Spleen (tissue), 13 donors: ENCODE measurements at places on chromosomes 13 and 19. TPM values are rescaled to one million over a fixed set of nuclear protein-coding genes. Genes with fewer than 3 reads are reported as not detected.

- DNase-seq: peak; percentile 94
Measured at GRCh38 chr19:10836479-10837330, 693 bp upstream of the TMED1 start.

GRCh38 chr13:45167611-45168554, 33.0 kb downstream of the KCTD4 start:
- DNase-seq: no peak

DNA sequence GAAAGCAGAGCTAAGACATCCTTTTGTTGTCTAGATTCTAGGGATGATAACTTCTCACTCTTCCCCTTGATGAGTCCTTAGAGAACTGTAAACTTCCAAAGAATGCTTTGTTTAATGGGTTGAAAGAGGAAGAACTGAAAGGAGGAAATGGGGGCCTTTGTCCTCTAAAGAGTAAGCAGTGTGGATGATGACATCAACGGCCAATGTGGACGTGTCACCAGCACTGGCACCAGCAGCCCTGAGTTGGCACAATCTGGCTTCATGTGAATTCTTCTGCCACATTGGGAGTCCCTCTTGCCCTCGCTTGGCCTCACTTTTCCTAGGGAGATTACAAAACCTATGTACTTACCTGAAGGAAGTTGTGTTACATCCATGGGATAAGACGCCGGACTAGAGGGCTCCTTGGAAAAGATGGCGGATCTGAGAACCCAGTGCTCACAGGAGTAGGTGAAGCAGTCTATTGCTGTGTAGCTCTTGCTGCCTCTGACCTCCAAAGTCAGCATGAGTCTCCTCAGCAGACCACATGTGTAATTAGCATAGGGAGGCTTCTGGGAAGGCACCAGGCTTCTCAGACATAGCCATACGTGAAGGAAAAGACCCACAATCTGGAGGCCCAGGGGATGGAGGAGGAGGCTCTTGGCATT, 62.8 kb downstream of the RGCC start:
- DNase-seq: no peak

GRCh38 chr19:46206176-46206575, 23.4 kb upstream of the IGFL1 start:
- DNase-seq: no peak

DNA sequence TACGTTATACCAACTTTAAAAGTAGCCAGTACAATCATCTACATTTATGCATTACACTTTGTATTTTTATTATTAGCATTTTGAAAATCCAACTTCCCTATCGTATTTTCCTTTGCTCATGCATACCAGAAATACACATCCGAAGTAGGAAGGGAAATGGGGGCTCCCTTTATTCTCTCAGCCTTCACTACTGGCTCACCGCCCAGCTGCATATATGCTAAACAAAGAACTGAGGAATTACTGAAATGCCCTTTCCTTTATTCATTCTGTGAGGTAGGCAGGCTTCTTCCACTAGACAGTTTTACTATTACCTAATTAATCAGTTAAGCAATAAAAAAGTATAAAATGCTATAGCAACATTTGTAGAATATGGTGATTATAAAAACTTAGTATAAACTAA, 291.6 kb downstream of the KLF12 start:
- no peak for DNase-seq

GRCh38 chr19:17370026-17370587, 7.0 kb downstream of the PLVAP start:
- no peak for DNase-seq

- no peak for DNase-seq
Measured at GRCh38 chr19:49931293-49932040, 2.2 kb upstream of the NUP62 start.

- DNase-seq: no peak
Measured at GRCh38 chr19:3462991-3463713, 17.2 kb downstream of the SMIM24 start.

GRCh38 chr19:52554216-52554971, 15.7 kb upstream of the ZNF701 start:
- no peak for DNase-seq

GRCh38 chr13:28953714-28954418, 133.7 kb downstream of the MTUS2 start:
- DNase-seq: no peak

GRCh38 chr19:55075371-55075998, at the start of gene EPS8L1:
EPS8L1 (plus strand) TSS chr19:55075869; CDS start chr19:55076445, 576 bp downstream.
- no peak for DNase-seq

DNA sequence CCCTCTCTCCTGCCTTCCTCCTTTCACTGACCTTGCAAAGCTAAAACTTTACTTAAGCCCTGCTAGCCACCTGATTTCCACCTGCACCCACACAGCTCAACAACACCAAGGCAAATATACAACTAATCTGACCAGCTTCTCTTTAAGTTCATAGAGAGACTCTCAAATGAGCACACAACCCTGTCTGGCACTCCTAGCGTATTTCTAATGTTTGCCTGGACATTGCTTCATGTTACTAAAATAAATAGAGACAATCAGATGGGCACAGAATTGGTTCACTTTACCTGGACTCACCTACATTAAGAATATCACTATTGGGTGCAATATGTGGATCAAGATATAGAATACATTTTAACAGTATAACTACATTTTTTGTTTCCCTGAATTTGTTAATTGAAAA, 33.2 kb upstream of the RXFP2 start:
- no peak for DNase-seq

DNA sequence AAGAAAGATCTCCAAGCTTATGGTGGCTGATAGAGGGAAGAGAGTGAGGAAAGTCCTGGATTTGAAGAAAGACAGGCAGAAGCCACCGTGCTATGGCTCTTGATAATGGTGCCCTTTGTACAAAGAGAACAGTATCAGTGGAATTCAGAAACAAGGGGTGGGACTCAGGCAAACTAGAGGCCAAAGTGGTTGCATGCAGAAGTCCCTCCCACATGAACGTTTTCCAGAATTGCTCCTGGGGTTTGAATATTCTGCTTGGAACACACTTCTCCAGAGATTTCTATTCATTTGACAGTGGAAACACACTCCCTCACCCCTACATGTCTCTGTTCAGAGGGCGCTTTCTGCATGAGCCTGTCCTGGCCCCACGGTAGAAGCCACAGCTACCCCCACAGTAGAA, 10.1 kb upstream of the MBNL2 start:
- no peak for DNase-seq

GRCh38 chr19:29724102-29724641, 9.1 kb upstream of the C19orf12 start:
- no peak for DNase-seq

- no peak for DNase-seq
Measured at GRCh38 chr13:67087527-67087926, 142.6 kb downstream of the PCDH9 start.

DNA sequence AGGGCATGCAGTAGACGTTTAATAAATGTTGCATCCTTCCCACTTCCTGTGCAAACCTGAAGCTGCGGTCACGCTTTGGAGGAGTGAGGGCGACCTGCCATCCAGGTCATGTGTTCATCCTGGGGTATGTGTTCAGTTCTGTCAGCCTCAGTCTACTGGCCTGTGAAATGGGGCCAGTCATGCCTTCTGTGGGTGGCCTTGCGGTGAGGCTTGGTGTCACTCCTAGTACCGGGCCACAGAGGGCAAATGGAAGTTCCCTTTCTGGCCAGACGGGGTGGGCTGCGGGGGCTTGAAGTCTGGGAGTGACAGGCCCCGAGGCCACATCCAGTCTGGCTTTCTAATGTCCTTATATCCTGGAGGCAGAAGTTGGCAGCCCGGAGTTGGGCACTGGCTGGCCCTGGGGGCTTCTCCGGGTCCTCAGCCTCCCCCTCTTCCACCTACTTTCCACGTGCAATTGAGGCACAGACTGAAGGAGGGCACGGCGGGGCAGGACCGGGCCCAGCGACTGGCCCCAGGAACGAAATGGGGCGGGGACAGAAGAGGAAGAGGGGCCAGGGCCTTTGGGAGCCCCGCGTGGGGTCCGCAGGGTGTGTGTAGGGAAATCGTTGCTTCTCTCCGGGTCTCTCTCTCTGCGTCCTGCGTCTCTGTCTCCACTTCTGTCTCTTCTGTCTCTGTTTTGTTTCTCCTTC, 11.1 kb downstream of the PDE4A start:
- no peak for DNase-seq

DNA sequence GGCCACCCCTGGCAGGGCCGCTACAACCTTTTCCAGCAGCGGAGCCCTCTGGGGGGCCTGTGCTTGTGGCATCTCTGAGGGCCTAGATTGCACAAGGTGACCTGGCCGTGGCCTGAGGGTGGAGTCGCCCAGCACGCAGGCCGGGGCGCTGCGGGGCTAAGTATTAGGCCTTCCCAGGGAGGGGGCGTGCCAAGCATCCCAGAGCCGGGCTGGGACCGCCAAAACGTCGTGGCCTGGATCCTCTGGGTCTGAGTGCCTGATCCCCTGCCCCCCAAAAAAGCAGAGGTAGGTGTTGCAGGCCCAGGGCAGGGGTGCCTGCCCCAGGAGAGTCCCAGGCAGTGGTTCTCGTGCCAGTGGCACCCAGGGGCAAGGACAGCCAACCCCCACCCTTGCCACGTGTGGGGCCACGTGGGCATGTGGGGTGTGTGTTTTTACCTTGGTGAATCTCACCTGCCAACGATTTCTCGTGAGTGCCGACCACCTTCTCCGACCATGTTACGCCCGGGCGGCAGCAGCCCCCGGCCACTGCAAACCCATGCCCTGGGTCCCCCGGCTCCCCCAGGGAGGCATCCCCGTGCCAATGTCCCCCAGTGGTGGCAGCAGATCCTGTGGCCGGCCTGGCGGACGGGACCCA, 12.6 kb upstream of the GNA15 start:
- no peak for DNase-seq

DNA sequence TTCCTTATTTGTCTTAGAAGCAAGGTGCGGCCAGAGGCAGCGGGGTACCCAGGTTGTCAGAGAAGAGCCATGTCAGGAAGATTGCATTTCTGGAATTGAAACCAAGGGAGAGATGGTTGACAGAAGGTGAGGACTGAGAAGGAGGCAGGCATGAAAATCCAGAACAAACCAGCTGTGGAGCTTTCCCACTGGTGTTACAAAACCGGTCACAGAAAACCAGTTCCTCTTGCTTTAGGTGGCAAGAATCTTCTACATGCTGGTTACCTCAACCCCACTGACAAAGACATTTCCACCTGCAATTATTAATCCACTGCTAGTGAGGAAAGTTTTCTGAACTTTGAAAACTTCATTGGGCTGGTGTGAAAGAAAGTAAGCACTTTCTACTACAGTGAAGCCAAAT, 64.0 kb upstream of the MED4 start:
- DNase-seq: no peak

- no peak for DNase-seq
Measured at GRCh38 chr13:99320693-99321481, 13.7 kb upstream of the GPR183 start.

- no peak for DNase-seq
Measured at GRCh38 chr19:38710928-38711725, 33.1 kb downstream of the CAPN12 start.

DNA sequence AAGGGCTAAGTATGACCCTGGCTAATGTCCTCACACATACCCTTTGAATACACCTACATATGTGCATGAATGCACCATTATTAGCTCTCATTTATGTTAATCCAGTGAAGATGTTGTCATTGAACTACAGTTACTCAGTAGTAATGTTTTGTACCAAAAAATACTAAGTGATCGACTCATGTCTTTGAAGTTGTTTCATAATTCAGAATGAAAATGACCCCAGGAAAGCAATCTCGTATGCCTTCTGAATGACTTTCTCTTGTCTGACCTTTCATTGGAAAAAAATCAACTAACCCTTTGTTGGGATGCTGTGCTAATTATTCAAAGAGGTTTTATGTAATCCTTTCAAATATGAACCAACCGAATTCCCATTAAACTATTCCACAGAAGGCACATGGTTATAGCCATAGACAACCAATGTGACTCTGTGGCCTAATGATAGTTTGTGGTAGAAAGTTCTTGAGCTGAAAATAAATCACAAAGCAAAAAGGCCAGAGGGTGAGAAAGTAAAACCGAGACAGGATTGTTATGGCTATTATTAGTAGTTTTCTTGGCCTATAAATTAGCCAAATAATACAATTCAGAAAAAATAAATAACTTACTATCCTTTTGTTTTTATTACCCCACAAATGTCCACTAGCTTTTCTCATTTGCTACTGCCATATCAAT, 86.8 kb upstream of the STARD13 start:
- DNase-seq: no peak

DNA sequence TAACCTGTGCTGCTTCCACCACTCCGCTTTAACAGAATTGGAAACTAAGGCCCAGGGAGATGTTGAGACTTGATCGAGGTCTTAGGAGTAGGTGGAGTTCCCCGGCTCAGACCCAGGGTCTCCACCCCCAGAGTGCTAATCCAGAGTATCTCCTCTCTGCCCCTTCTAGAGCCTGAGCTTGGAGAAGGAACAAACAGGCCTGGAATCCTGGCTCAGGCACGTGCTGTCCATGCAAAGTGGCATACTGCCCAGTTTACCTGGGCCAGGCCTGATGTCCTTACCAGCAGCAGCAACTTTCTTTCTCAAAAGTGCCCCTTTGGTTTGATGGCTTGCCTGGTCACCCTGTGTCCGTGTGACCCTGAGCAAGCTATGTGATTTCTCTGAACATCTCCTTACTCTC, 3.7 kb downstream of the SYNGR4 start:
- no peak for DNase-seq

Gene ZNF793
- 8.1 TPM for total RNA-seq

Gene YJEFN3
- 1.9 TPM for total RNA-seq

Gene ZNF737
- 33.0 TPM for total RNA-seq

Gene PLD3
- total RNA-seq: 373 TPM

Gene FZR1
- total RNA-seq: 52.5 TPM

Gene GNG7
- total RNA-seq: 18.5 TPM

Gene ZNF681
- 4.7 TPM for total RNA-seq

Gene WASF3
- total RNA-seq: 11.4 TPM

Gene DMKN
- total RNA-seq: 17.9 TPM

Gene CCDC194
- total RNA-seq: 1.6 TPM

Gene KLK12
- not detected for total RNA-seq

Gene DPF1
- total RNA-seq: not detected

Gene SPTBN4
- total RNA-seq: 0.66 TPM

Gene TTYH1
- total RNA-seq: 1.0 TPM

Gene TMEM221
- not detected for total RNA-seq

Gene AMH
- total RNA-seq: 0.84 TPM

Gene FFAR2
- 7.3 TPM for total RNA-seq

Gene IGFL2
- total RNA-seq: not detected

Gene BRME1
- total RNA-seq: 2.1 TPM

Gene VSIG10L
- 2.6 TPM for total RNA-seq

Gene CD33
- total RNA-seq: 52.1 TPM

Gene CCDC122
- total RNA-seq: 10.9 TPM

Gene TUBB4A
- 23.8 TPM for total RNA-seq

Gene FPR3
- 5.6 TPM for total RNA-seq

Gene ZNF611
- total RNA-seq: 25.0 TPM

Gene INTS6
- total RNA-seq: 61.8 TPM
